Hindlimb muscle (tissue), 1 donor: ENCODE measurements at places on chromosomes 3 and 15.

DNA sequence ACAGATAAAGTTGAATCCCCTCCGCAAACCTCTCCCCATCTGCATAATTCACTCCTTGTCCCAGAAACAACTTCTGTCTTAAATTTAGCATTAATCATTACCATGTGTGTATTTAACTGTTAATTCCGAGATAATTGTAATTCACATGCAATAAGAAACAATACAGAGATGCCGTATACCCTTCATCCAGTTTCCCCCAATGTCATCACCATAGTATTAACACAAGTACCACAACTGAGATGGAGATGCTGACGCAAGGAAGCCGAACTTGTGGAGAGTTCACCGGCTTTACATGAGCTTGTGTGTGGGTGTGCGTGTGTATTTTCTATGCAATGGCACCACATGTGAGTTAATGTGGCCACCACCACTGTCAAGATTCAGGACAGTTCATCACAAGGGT lies 39.6 kb upstream of the SEC13 start:
- DNase-seq, result no peak

- DNase-seq, result peak; percentile 85
Measured at GRCh38 chr15:33126559-33127290, 67.8 kb downstream of the FMN1 start.

GRCh38 chr3:185021256-185021655 lies 131.6 kb downstream of the C3orf70 start:
- peak; percentile 24 for DNase-seq

- DNase-seq, result peak; percentile 21
Measured at GRCh38 chr3:9248522-9249271, 749 bp downstream of the SRGAP3 start.

DNA sequence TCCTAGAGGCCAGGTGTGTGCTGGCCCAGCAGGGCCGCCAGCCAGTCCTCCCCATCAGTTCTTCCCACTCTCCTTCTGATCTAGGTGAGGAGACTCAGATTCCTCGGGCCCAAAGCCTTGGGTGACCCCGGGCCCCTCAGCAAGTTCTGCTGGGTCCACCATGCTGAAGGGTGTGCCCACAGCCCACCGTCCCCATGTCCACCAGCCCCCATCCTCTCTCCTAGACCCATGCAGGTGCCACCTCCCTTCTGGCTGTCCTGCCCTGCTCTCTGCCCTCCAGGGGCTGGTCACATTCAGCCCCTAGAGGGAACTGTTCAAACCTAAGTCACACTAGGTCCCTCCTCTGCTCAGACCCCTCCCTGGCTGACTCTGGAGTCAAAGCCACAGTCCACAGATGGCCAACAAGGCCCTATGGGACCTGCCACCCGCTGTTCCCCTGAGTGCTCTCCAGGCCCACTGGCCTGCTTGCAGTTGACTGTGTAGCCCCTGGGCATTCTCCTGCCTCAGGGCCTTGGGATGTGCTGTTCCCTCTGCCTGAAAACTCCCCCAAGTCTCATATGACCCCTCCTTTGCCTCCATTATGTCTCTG lies 878 bp upstream of the TLR9 start:
- DNase-seq, result no peak

- DNase-seq, result no peak
Measured at GRCh38 chr3:181724192-181724965, 12.7 kb downstream of the SOX2 start.

- DNase-seq, result no peak
Measured at GRCh38 chr3:46321461-46322104, 32.3 kb upstream of the CCR2 start.

GRCh38 chr3:125670945-125671344 lies 75.6 kb upstream of the OSBPL11 start:
- no peak for DNase-seq

- peak; percentile 8 for DNase-seq
Measured at GRCh38 chr3:94234177-94234788, 171.4 kb downstream of the NSUN3 start.

DNA sequence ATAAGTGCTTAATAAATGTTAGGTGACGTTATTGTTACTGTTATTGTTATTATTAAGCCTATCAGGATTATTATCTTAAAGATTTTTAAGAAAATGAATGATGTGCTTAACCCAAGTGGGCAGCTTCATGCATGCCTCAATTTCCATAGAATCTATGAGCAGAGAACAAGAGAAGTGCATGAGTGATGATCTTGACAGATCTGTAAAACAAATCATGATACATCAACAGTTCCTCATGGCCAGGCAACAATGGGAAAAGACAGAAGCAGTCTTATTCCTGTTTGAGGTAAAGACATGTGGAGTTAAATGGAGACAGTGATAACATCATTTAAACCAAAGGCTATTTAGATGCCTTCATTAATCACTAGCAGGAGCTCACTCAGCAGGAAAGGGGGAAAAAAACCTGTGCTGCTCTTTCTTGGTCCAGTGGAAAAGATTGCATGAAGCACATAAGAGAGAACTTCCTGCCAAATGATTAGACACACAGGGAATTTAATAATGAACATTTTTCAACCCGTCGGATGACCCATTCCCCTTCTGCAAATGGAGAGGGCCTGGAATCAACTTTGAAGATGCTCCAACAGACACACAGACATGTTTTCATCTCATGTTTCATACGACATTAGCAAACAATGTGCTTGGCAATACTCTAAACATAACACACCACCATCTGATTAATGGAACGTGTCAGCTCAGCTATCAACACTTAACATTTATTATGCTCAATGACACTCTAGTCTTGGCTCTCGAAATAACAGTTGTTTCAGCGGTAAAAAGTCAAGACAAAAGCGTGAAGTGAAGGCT lies 212.2 kb upstream of the LRRN1 start:
- peak; percentile 15 for DNase-seq

DNA sequence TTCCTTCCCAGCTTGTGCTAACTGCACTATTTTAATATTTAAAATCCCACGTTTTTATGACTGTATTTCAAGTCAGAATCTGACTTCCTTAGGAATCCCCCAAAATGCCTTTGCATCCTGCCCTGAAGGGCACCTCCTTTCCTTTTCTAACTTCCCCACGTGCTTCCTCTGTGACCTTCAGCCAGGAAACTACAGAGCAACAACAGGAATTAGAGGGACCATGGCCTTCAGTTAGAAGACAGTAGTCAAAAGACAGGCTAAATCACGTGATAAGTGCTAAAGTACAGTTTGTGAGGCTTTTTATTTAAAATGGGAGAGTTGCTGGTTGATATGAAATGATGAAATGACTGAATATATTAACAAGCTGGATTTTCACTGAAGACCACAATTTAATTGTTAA lies 11.8 kb upstream of the ABHD10 start:
- no peak for DNase-seq

- no peak for DNase-seq
Measured at GRCh38 chr3:136937851-136938250, 19.9 kb upstream of the IL20RB start.

DNA sequence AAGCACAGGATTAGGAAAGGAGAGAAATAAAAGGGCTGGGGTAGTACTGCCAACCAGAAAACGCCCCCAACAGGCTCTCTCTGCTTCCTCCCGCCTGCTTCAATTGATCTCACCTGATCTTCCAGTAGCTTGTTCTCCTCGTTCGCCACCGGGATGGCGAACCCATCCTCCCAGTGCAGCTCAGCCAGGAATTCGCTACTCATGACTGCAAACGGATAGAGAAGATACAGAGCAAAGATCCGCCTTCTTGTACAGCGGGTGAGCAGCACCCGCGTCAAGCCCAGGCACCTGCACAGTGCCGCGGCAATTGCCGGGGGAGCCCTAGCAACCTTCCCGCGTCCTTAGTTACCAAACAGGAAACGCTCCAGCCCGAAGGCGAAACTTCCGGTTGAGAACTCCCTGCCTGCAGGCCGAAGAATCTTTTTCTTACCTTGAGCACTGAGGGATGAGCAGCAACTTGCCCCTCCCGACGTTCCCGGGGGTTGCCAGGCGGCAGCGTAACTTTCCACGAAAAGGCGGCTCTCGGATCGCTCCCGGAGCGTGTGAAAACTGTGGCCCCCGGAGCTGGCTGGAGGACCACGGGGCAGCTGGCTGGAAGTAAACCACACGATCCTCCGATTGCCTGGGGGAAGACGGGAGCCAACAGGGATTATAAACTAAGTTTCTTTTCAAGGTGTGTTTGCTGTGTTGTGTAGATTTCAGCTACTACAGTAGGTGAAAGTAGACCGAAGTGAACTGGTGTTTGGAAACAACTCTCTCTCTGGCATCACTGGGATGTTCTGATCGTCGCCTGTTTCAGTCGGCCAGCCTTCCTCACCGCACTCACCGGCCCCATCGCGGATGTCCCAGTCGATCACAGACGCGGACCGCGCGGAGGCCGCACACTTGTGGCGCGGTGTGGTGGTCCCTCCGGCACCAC lies at the start of gene CCDC39:
Gene CCDC39, minus strand, starts transcription at position 312 of the 919 bp plus-strand sequence. Its CDS starts 109 bp downstream, at position 203.
- DNase-seq, result peak; percentile 29

DNA sequence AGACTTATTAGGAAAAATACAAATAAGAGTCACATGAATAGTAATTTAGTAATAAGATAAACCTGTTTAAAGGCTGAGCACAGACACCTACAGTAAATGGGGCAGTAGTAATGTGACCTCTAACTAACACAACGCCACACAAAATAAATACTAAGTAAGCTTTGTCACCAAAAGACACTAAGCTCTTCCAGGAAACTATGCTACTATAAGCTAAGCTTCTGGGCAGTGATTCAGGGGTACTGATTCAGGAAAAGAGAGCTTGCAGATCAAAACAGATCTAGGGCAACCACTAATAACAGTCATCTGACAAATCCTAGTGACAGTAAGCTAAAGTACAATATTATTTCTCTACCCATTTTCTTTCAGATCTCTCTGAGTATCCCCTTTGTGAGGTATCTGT lies 68.8 kb downstream of the PLOD2 start:
- peak; percentile 23 for DNase-seq

DNA sequence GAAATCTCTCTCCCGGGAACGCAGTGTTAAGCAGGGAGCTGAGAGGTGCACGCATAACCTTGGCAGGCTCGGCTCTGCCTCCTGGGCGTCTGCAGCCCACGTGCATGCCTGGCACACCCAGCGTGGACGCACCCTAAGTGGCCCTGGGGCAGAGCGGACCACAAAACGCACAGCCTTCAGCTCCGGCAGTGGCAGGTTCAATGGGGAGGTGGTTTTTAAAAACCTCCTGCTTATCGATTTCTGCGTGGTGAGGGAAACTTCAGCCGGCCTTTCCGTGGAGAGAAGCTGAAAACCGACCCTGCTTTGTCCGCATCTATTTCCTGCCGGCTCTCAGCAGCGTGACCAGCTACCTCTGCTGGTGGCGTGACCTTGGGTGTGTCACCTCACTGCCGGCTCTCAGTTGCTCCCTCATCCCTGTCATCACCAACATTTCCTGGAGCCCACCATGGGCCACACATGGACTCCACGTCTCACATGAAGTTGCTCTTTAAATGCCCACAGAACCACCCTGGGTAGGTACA lies 134.8 kb upstream of the MEF2A start:
- DNase-seq, result no peak

- DNase-seq, result no peak
Measured at GRCh38 chr15:66866656-66867055, 164.6 kb downstream of the SMAD6 start.

DNA sequence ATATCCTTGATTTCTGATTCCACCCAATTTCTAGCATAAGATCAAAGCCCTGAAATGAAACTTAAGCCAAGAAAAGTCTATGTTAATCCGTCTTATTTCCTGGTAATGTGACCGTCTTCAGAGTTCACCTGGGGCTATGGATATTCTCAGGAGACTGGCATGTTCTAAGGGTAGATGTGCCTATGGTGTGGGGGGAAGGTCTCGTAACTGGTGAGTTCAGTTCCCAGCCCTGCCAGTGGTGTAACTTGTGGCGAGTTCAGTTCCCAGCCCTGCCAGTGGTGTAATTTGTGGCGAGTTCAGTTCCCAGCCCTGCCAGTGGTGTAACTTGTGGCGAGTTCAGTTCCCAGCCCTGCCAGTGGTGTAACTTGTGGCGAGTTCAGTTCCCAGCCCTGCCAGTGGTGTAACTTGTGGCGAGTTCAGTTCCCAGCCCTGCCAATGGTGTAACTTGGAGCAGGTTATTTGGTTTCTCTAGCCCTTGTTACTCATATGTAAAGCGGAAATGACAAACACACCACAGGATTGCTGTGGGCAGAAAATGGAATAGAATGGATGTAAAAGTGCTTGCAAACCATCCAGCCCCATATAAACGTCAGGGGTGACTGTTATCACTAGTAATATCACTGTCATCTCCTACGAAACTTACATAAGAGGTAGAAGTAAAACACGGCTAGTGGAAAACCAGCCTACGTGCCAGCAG lies 30.4 kb downstream of the SLC51A start:
- no peak for DNase-seq

DNA sequence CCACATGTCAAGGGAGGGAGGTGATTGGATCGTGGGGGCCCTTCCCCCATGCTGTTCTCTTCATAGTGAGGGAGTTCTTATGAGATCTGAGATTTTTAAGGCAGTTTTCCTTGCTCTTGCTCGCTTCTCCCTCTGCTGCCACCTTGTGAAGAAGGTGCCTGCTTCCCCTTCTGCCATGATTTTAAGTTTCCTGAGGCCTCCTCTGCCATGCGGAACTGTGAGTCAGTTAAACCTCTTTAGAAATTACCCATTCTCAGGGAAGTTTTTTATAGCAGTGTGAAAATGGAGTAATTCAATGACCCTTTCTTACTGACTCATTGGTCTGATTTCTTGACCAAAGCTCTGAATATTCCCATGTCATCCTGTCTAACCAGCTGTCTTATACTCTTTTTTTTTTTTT lies 484.4 kb upstream of the TPRG1 start:
- DNase-seq, result no peak

GRCh38 chr3:194885766-194886165 lies 200.1 kb downstream of the FAM43A start:
- no peak for DNase-seq

- DNase-seq, result no peak
Measured at GRCh38 chr3:46350262-46350565, 3.7 kb upstream of the CCR2 start.

DNA sequence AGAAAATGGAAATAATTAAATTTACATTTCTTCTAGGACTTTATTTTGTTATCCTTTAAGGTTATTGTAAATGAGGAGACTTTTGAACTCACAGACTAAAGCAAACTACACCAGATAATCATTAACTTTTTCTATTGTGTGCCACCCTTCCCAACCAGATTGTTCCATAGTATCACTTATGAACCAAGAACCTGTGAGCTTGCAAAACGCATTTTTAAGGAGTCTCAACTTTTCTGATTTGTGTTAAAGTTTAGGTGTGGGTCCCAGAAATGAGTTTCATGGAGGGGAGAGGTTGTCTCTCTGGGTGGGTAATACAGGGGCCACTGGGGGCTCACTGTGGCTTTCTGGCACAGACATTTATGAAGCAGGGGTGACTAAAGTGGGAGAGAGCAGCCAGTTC lies 75.7 kb downstream of the IGF1R start:
- no peak for DNase-seq

GRCh38 chr15:73851689-73852088 lies 21.7 kb upstream of the TBC1D21 start:
- peak; percentile 61 for DNase-seq

DNA sequence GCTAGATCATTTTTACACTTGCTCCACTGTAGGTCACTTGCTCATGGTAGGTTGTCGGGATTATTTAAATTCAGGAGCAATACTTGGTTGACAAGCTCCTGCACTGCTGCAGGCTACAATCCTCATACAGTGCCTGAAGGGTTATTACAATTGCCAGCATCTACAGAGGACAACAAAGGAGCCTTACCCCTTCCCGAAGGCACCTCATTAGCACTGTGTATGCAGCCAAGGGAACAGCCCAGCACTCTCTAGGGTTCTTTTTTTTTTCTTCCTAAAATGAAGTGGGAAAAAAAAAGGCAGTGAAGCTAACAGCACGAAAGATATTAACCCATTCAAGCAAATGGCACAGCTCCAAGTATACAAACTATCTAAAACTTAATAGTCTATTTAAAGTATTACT lies 142.7 kb downstream of the ULK4 start:
- no peak for DNase-seq

GRCh38 chr3:72176537-72177041 lies 391.6 kb upstream of the PROK2 start:
- no peak for DNase-seq
